ENCODE measurements at places on chromosomes 2 and 18.

DNA sequence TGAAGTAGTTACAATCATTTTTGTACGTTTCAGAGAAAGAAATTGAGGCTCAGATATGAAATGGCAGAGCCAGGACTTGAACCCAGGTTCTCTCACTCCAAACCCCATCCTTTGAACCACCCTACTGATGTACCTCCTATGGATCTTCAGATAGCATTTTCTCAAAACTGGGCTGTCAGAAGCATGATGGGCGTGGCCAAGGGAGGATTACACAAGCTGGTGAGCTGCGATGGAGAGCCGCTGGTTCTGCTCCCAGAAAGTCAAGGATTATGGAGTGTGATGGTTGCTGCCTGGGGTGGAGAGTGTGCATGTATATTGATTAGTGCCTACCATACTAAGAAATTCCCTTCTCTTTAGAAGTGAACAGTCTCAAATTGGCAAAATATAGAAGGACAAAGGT lies 47.0 kb upstream of the PPP1CB start:
- no peak for DNase-seq

DNA sequence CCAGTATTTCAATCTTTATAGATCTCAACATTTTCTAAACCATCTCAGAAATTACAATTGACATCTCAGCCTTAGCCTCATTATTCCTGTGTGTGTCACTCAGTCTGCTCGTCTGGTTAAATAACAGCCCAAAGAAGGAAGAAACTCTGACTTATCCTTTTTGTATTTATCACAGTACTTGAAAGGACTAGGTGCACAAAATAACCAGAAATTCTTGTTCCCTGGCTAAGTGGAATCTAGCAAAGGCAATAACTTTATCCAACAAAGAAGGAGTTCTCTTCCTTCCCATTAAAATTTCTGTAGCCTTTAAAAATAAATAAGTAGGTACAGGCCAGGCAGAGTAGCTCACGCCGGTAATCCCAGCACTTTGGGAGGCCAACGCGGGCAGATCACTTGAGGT lies 139.9 kb upstream of the PID1 start:
- no peak for DNase-seq

DNA sequence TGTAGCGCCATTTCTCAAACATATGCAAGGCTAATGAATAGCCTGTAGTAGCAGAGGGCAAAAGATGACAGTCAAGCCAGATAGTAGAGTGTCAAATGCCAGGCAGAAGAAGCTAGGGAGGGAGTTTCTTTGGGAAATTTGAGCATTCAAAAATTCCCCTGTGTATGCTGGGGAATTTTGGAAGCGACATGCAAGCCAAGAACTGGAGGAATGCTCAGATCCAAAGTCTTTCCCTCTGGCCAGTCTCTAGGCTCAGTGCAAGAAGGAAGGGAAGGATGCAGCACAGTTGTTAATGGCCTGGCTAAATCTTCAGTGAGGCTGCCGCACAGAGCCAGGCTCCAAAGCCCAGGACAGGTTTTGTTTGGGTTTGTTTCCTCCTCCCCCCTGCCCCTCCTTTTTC lies 59.9 kb downstream of the ATP9B start:
- DNase-seq, result no peak

DNA sequence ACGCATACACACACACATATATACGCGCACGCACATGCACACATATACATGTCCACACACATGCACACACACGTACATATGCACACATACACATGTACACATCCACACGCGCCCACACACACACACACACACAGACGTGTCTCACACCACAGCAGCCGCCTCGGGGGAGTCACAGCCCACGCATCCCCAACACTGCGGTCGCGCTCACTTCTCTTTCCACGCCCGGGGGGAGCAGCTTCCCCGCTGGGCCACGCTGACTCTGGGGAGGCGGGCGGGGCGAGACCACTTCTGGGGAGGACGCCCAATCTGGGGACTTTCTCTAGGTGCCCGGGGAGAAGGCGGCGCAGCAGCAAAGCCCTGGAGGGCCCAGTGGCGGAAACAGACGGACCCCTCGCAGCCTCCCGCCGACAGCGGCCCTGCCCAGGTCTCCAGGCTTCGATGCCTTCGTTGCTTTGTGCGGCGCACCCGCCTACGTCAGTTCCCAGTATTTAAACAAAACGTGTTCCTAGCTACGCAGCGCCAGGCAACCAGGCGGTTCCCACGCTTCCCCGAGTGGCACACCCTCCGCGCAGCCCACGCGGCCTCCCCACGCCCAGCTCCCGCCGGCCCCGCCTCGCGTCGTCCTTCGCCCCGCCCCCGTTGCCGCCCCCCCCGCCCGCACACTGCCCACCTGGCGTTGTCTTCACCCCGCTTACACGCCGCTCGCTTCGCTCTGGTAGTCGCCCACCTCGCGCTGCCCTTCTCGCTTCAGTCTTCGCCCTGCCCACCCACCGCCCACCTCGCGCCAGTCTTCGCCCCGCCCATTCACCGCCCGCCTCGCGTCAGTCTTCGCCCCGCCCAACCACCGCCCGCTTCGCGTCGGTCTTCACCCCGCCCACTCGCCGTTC lies 810 bp upstream of the RBFA start:
- DNase-seq, result peak; percentile 32

GRCh38 chr2:24961903-24962302 lies 9.9 kb downstream of the DNAJC27 start:
- DNase-seq, result no peak

GRCh38 chr18:74589021-74589420 lies 8.6 kb upstream of the ZNF407 start:
- no peak for DNase-seq

- DNase-seq, result no peak
Measured at GRCh38 chr18:33699372-33699771, 121.4 kb downstream of the ASXL3 start.

DNA sequence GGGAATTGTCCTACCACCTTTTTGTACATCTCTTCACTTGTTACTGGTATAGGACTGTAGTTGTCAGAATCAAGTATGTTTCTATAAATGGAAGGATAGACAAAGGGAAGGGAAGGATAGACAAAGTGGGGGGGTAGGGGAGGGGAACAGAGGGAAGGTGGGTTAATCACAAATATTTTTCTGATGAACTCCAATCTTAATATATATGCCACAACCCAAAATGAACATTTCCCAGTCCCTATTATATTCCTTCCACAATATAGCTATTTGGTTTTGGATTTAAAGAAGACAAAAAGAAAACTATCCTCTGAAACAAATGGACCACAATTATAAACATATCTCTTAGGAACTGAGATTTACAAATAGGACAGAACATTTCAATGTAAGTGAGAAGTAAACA lies 329.4 kb downstream of the EXOC6B start:
- DNase-seq, result no peak

Data from omental fat pad (tissue), 4 donors.